ENCODE measurements at places on chromosomes 4 and X.
A peak's percentile ranks its signal among the peaks of the same experiment; 100 is the strongest.

- DNase-seq, result no peak
Observed at GRCh38 chr4:91965166-91965565, 338.6 kb upstream of the GRID2 start.

- no peak for DNase-seq
Observed at GRCh38 chrX:129719268-129719667, 19.5 kb upstream of the XPNPEP2 start.

GRCh38 chr4:14631806-14632440 is 370.4 kb upstream of the CPEB2 start:
- no peak for DNase-seq

- DNase-seq, result no peak
Observed at GRCh38 chr4:98602270-98602669, 56.1 kb downstream of the TSPAN5 start.

DNA sequence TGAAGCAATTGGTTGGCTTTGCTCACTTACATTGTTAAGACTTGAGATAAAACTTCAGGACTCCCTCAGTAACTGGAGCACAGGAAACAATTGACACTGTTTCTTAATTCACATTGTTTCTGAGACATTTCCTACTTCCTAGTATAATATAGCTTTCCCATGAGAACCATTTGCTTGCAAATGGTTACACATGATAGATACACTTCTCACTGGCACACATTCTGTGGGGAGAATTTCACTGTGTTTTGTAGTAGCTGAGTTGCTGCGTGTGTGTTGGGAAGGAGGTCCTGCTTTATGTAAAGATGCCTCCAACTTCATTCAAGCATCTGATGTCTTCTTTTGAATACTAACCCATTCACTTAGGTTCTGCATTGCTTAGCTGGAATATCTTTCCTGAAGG is 85.3 kb upstream of the SLC4A4 start:
- no peak for DNase-seq

- no peak for DNase-seq
Observed at GRCh38 chr4:9944431-9945425, 76.6 kb downstream of the SLC2A9 start.

DNA sequence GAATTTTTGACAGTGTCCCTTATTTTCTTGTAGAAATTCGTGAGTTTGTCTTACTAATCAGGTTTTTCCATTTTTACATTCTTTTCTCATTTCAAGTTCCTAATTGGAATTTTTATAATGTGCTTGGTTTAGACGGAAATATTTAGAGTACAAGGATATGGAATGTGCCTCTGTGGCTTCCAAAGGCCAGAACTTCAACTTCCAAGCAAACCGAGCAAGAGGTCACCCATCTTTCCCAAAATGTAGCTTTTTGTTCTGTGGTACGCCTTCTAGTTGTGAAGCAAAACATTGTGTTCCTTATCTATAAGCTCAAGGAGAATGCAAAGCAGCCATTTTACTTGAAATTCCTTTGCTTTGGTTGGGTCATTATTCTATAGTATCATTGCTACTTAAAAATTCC is 212.8 kb upstream of the PACRGL start:
- no peak for DNase-seq

- no peak for DNase-seq
Observed at GRCh38 chr4:171650543-171650942, 162.7 kb upstream of the GALNTL6 start.

- DNase-seq, result no peak
Observed at GRCh38 chr4:138267835-138268234, 25.7 kb upstream of the SLC7A11 start.

DNA sequence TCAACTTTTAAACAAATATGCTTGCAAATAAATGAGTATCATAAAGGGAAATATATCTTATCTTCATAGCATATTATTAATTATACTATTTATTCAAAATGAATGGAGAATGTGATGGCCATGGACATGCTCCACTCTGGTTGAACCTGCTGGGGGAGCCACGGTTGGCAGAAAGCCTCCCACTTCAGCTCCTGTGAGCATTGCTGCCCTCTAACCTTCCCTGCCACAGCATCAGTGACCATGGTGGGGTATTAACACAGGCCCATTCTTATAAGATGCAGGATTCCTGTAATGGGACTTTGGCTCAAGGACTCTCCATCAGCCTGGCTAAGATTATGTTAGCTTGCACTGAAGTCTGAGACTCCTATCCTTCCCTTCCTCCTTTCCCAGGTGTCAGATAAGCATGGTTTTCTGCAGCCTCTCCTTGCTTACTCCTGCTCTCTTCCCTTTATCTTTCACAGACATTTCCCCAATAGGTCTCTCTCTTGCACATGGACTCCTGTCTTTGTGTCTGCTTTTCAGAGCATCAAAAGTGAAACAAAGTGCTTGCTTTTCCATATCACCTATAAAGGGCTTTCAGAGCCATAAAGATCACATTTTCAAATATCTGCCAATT is 4.9 kb upstream of the ABRAXAS1 start:
- DNase-seq, result no peak

DNA sequence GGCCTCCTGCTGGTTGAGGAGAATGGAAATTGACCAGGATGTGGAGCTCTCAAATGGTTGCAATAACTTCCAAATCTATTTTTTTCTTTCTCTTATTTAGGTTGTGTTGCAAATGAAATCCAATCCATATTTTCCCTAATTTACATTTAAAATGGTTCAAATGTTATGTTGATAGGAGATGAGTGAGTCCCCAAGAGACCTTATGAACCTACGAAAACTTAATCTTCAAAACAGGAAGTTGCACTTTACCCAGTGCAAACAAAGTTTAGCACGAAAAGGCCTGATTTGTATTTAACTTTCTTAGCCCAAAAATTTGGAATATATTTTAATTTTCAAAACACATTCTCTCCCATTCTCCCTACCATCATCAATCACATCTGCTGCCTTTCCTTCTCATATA is 59.3 kb upstream of the NDP start:
- DNase-seq, result no peak

DNA sequence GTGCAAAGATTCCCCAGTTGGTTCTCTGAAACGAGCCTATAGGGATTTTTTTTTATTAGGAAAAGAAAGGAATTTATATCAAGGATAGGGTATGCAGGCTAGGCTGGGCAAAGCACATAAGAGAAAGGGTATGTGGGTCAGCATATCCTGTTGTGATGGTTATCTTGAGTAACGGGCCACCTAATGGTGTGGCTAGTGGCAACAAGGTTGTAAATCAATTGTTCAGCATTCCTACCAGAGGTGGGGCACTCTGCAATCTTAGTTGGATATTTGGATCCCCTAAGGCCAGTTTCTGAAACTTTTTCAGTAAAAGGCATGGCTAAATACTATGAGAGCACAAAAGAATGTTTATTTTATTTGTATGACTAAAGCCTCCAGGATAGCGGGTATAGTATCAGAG is 42.7 kb downstream of the DCAF12L1 start:
- no peak for DNase-seq

DNA sequence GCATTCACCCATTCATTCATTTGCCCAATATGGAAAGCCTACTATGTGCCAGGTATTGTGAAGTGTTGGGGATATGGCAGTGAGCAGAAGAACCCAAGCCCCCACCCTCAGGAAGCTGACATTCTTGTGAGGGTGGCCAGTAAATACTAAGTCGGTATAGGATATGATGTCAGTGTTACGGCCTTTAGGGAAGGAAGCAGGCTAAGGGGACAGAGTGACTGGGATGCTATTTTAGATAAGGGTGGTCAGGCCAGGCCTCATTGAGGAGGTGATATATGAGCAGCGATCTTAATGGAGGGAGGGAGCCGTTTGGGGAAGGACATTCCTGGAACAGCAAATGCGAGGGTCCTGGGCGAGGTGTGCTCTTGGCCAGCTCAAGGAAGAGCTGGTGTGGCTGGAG is 2.0 kb downstream of the ATP6AP1 start:
- no peak for DNase-seq

DNA sequence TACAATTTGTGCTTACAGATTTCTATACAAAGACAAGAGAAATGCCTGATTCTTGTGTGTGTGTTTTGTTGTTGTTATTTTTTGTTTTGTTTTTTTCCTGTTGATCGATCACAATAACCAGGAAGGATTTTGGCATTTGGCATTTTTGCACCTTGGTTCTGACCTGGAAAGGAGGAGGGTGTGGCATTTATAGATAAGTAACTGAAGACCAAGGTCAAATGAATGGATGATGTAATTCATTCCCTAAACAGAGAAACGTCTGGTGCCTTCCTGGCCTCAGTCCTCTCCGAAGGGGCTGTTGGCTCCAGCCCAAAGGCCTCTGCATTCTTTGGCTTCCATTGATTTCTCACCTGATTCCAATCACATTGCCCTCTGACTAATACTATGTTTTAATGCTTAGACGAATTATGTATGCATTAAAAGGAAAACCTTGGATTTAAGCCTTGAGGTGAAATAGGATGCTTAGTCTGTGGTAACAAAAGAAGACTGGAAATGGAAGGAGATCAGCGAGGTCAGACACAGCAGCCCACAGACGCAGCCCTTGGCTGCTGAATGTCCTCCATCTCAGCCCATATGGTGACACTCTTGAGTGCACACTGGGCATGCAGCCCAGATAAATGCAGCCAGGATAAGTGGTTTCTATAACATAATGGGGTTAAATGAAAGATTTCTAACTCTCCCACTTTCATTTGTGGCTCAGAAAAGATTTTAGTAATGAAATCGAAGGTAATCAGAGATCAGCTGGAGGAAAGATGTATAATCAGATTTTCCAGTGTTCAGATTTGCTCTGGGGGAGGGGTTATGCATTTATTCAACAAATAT is 60.5 kb upstream of the TRIM2 start:
- DNase-seq, result no peak

GRCh38 chr4:41693629-41694028 is 54.9 kb downstream of the PHOX2B start:
- DNase-seq, result no peak

DNA sequence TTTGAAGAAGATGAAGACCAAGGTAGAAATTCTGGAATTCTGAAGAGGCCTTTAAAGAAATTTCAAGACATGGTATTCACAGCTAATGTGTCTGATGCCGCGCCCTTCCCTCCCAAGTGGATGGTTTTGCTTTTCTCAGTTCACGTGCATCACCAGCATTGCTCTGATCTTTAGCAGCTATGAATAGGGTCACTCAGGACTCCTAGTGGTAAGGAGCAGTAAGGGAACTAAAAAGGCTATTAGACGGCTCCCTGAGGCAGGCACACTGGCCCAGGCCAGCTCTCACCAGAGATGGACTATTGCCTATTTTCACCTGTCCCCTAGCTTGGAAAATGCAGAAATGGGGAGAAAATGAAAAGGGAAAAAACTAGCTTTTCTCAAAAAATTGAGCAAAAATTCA is 447.5 kb upstream of the RASGEF1B start:
- DNase-seq, result no peak

DNA sequence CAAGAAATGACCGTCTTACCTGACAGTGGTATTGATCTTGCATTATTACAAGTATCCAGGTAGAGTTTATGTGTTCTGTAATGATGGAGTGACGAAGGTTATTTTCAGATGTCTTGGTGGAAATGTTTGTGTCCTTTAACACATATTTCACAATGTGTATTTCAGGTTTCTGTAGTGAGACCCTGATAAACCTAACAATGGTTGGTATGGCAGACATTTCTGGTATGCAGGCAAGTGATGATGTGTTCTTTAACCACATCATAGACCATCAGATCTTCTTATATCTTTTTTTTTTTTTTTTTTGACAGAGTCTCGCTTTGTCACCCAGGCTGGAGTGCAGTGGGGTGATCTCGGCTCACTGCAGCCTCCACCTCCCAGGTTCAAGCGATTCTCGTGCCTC is 14.6 kb upstream of the ATXN3L start:
- no peak for DNase-seq

GRCh38 chrX:30304866-30305265 is 4.3 kb downstream of the NR0B1 start:
- DNase-seq, result no peak

DNA sequence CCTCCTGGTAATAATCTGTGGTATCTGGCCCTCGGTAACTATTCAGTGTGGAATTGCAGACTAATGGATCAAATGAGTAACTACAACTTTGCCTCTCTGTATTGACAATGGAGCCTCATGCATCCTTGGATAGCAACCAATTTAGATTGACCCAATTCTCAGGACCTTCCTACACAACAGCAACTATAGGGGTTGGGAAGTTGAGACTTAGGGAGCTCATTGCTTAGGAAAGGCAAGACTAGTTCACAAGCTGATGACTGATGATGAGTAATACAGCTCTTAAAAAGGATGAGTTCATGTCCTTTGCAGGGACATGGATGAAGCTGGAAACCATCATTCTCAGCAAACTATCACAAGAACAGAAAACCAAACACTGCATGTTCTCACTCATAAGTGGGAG is 47.5 kb upstream of the KLHL13 start:
- DNase-seq, result no peak

- no peak for DNase-seq
Observed at GRCh38 chr4:154344686-154345085, 146.9 kb downstream of the DCHS2 start.

- DNase-seq, result no peak
Observed at GRCh38 chr4:105996845-105997244, 101.6 kb downstream of the NPNT start.

DNA sequence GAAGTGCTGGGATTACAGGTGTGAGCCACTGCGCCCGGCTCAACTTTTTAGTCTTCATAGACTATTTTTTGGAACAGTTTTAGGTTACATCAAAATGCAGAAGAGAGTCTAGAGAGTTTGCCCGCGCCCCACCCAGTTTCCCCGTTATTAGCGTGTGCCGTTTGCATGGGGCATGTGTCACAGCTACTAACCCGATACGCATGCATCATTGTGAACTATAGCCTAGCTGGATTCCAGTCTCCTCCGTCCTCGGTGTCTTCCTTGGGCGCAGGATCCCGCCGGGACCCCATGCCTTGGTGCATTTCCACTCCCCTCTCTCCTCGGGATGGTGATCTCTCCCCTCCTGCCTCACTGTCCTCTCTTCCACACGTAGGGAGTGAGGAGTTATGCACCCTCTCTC is 85.5 kb upstream of the ADRA2C start:
- DNase-seq, result no peak

- DNase-seq, result no peak
Observed at GRCh38 chr4:57103051-57103450, 7.1 kb downstream of the IGFBP7 start.

GRCh38 chr4:39044956-39045826 is 13.0 kb upstream of the TMEM156 start:
- peak; percentile 29 for DNase-seq

DNA sequence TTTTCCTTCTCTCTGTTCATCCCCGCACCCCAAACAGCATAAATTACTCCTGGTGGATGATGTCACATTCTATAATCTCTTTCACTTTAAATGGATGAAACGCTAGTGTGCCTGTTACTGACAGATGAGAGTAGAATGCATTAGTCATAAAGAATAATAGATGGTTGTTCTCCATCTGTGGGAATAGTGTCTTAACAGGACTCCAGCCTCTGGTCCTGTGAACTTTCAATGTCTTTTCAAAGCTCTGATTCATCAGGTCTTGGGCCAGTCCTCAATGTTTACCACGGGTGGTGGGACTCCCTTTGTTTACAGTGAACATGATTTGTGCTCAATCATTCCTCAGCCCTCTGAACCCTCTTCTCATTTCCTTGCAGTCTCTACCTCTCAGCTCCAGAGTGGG is 182.6 kb downstream of the GABRB1 start:
- no peak for DNase-seq

GRCh38 chrX:27660878-27661277 is 70.7 kb downstream of the DCAF8L2 start:
- DNase-seq, result no peak

GRCh38 chrX:136268051-136269048 is 17.1 kb upstream of the MAP7D3 start:
- peak; percentile 28 for DNase-seq

GRCh38 chr4:93743022-93743421 is 85.5 kb upstream of the ATOH1 start:
- DNase-seq, result no peak

Data from effector CD4-positive, alpha-beta T cell (primary cell).